ENCODE measurements at places on chromosomes 11 and 22. TPM values are rescaled to one million over a fixed set of nuclear protein-coding genes. Genes with fewer than 3 reads are reported as not detected.

Gene FIBIN
- not detected for total RNA-seq

DNA sequence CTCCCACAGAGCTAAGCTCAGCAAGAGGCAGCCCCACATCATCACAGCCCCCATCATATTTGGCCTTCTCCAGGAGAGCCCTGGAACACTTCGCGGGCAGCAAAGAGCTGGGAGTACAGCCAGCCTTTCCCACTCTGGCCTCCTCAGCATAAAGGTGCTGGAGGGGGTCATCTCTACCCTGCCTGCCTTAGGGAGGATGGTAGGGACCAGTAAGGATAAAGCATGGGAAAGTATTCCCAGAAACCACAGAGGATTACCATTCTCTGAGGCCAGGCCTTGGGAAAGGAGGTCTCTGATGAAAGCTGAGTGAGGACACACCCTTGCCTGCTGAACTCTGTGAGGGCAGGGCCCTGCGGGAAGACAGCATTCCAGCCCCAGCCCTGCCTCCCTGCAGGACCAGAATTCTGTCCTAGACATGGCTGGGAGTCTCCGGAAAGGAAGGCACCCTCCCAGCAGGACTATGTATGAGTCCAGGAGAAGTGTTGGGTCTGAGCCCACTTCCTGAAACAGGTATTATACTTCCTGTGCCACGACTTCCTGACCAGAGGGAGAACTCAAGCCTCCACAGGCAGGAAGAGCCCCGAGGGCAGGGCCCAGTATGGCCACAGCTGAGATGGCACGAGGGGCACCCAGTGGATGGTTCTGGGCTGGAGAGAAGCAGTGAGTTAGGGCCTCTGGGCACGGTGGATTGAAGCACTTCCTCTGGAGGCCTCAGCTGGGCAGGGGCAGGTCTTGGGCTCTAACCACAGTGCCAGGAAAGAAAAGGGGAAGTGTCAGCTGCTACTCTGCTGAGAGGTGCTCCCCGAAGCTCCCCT, 12.9 kb upstream of the CASTOR1 start:
- DNase-seq, result no peak

GRCh38 chr11:69509381-69509780, 27.9 kb downstream of the LINC01488 start:
- DNase-seq, result no peak

- DNase-seq, result no peak
These were observed 44.1 kb upstream of the PRDM11 start for GRCh38 chr11:45102361-45102809.

DNA sequence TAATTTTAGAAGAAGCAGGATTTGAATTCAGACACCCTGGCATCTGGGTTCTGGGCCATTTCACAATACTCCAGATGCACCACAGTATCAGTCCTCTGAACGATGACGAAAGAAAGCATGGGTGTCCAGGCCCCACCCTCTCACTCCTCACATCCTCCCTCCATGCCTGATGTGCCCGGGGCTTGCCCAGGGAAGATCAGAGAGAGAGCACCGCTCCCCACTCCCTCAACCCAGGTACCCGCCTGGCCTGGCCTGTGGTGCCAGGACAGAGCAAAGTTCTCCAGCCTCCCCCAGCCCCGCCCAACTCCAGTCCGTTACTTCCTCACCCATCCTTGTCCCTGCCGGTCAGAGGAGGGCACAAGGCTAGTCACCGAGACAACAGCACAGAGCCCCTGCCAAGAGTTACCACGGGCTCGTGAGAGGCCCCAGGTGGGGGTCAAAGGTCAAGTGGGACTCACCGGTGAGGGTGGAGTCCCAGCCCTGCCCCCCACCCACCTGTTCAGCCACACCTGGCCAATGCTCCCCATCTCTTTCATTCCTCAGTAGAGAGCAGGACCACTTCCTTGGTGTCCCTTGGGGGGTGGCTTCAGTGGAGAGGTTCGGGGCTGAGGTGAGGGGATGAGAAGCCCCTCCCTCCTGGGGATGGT, 8.1 kb downstream of the BCL9L start:
- no peak for DNase-seq

- no peak for DNase-seq
These were observed 31.9 kb upstream of the FTH1 start for GRCh38 chr11:61999141-61999975.

GRCh38 chr11:125649465-125650166, 24.7 kb downstream of the CHEK1 start:
- DNase-seq, result no peak

GRCh38 chr11:45094958-45095690, 51.3 kb upstream of the PRDM11 start:
- DNase-seq, result no peak

All from glomerular endothelial cell (primary cell).